NCI-H526 (cell line): ENCODE measurements at places on chromosomes 2 and 18.

DNA sequence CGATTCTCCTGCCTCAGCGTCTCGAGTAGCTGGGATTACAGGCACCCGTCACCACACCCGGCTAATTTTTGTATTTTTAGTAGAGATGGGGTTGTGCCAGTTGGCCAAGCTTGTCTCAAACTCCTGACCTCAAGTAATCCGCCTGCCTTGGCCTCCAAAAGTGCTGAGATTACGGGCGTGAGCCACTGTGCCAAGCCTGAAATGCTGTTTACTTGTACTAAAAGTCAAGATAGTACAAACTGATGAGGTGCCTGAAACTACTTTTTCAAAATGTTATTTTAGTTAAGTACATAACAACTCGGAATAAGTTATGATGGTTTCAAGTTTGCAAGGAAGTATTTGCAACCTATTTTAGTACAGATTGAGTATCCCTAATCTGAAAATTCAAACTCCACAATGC lies 85.7 kb downstream of the CEP192 start:
- no peak for DNase-seq

DNA sequence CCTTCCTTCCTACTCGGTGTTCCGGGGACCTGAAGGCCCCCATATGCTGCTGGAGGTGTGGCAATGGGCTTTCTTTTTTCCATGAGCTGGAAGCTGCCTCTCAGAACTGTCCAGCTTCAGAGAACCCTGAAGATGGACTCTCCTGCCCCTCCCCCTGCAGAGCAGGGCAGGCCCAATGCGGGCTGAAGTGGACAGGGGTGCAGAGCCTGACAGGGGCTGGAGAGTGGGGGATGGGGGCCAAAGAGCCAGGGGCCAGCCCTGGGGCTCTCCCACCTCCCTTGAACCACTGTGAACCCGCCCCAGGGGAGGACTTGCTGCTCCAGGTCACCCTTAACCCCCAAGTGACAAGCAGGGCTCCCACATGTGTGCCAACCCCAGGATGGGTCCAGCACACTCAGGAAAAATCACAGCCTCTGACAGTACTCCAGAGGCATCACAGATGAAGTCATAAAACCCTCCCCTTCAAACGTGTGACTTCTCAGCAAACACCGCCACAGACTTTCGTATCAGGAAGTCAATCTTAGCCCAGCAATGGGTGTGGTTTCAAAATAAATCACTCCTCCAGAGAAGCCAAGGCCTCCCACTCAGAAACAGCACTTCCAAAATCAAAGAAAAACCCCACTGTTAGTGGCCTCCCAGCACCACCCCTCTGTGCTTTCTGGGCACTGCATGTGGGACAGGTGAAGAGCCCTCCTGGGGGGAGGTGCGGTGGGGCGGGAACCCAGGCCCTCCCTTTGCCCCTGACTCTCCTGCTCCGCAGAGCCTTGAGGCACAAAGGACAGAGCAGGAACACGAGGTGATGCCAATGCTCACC lies 135.8 kb downstream of the HDAC4 start:
- no peak for DNase-seq

DNA sequence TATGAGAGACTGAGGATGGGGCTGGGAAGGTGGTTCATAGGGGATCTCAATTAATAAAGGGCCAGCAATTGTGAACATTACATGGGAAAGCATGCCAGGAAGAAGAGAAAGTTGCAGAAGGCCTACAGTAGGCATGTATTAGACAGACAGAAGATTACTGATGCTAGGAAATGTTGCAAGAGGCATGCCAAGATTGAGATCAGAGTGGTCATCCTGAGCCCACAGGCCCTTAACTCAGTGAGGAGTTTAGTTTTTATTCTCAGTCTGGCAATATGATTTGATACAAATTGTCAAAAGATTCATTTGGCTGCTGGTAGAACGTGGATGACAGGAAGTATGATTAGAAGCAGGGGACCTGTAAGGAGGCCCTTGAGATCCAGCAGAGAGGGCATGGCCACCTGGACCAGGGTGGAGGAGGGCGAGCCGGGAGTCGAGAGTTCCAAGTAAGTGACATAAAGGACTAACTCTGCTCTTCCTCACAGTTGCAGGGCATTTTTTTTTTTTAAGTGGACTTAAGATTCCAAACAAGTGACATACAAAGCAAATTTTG lies 54.9 kb downstream of the EPHA4 start:
- no peak for DNase-seq

DNA sequence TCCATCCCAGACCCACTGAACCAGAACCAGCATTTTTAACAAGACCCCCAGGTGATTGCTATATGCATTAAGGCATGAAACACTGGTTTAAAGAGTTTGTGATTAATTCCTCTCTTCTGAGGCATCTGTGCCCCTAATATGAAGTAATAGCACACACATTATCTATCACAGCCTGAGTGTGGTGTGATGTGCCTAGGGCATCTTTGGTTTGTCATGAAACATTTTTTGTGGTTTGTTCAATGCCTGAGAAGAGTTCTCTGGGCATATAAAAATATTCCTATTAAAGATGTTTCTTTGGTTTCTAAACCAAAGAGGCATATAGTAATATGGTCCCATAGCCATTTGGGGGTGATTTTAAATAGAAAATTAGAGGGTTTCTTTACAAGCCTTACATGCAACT lies 221.7 kb upstream of the SPOPL start:
- DNase-seq: no peak

DNA sequence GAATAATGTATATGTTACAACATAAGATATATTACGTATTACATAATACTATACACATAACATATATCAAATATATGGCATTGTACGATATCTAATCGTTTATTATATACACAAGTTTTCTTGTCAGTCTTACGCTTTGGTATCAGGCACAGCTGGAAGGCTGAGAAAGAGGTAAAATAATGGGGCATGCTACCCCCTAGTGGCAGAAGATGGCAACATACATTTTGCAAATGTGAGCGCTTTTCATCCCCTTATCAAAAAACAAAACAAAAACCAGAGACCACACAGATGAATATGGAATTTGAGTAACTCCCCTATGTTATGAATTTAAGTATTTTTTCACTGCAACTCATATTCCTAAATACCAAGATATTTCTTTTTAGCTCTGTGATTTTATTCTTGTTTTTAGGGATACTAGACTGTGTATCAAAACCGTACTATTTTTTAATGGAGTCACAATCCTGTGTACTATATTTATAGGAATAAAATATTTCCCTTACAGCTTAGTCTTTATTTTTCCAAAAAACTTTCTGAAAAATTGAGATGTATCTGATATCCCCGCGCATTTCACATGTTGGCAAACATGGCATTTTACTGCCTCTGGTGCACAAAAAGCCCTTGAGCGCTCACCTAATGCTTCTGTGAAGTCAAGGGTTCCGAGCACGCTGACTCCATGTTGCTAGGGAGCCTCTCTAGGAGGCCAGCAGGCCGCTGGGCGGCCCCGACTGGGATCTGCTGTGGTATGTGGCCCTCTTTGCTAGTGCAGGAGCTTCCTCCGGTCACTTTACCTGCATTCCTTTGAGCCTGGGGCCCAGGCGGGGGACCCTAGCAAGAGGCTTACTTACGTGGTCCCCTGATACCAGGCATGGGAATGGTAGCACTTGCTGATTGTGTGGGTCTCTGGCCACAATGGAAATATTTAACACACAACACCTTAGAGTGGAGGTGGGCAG lies 62.5 kb downstream of the SLC4A3 start:
- peak; percentile 60 for DNase-seq
